ENCODE measurements at places on chromosomes 3 and 15.
A peak's percentile ranks its signal among the peaks of the same experiment; 100 is the strongest.

DNA sequence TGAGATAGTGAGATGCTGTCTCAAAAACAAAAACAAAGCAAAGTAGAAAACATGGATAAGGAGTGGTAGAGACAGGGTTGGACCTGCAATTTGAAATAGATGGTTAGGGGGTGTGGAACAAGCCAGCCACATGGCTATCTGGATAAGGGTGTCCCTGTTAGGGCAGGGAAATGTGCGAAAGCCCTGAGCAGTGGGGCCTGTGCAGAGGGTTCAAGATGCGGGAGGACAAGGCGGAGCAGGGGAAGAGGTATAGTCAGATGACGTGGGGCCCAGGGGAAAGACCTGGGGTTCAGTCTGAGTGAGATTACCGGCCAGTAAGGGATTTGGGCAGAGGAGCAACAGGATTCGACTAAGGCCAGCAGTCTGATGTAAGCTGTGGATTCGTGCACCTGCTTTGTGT is 18.4 kb upstream of the NR2E3 start:
- no peak for DNase-seq

- no peak for DNase-seq
These were observed 20.4 kb upstream of the PYDC2 start for GRCh38 chr3:191440532-191440931.

GRCh38 chr15:71338265-71338664 is 223.0 kb downstream of the THSD4 start:
- DNase-seq, result no peak

DNA sequence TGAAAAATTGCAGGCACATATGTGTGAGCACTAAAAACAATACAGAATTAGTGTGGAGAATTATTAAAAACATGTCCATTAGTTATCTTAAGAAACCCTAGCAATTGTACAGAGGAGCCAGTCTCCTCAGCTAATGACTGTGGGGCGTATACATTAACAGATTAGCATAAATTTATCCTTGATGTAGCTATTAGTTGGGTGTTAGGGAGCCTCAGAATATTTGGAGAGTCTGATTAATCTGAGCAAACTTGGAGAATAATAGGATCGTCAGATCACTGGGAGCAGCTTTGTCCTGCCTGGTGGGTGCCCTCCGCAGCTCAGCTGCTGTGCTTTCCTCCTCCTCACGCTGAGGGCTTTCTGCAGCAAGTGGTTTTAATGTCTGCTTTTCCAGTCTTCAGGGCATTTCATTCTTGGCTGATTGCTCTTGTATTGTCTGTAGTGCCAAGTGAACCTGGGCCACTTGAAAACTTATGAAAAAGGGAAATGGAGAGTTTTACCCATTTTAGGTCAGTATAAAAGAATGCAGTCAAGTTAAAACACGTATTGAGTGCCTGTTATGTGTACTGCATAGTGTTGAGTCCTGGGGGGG is 417.4 kb upstream of the SEMA6D start:
- no peak for DNase-seq

DNA sequence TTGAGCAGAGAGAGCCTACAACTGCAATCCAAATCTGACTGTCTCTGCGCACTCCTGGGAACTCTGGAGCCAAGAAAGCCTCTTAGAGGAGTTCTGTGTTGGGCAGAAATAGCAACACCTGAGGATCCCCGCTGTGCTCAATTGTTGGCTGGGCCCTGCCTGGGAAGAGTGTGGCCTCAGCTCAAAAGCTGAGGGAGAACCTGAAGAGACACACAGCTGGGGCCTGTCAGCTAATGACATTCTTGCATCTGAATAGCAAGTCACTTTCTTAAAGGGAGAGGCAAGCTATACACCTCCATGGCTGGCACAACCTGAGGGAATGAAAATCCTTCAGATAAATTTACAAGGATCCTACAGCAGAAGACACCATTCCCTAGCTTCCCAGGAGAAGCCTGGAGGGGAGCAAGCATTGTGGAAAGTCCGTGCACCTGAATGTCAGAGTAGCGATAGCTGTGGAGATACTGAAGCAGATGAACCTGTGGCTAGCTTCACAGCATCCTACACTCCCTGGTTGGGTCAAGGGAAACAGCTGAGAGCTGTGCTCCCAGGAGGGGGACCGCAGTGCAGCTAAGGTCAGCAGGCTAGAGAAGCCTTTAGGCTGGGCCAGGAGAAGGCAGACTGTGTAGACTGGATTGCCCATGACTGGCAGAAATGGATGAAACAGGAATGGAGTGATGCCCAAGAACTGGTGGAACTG is 159.9 kb upstream of the PFN2 start:
- peak; percentile 70 for DNase-seq

- DNase-seq, result no peak
These were observed 591.5 kb downstream of the ZNF385D start for GRCh38 chr3:21159543-21159906.

DNA sequence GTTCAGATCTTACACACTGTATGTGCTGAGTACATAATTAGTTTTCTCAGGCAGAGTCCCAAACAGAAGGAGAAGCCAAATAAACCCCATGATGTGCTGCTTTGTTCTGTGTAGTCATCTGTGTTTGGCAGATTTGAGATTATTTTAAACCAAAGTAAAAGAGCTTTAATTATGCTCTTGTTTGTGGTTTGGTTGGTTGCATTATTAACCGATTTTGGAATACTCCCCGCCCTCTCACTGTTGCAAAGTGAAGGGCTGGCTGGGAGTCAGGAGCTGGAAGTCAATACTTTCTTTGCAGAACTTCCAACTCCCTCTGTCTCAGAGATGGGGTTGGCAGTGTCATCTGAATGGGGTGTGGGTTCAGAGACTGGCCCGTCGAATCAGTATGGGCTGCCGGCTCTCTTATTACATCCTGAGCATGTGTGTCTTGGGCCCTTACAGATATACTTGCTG is 34.4 kb downstream of the SLCO3A1 start:
- DNase-seq, result no peak

DNA sequence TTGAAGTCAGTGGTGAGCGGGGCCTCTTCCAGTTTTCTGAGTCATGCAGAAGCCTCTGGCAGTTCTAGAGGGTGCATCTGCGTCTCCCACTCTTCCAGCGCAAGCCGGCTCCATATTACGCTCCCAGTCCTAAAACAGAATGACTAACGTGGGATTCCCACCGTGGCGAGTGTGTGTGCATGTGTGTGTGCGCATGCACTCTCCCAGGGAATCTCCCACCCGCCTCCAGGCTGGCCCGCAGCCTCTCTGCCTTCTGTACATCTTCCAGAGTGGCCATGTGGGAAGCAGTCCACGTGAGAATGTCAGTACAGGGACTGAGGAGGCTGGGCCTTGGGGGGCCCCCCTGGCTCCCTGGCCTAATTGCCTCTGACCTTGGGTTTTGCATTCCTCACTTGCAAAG is 87.7 kb downstream of the LSM3 start:
- DNase-seq, result no peak

DNA sequence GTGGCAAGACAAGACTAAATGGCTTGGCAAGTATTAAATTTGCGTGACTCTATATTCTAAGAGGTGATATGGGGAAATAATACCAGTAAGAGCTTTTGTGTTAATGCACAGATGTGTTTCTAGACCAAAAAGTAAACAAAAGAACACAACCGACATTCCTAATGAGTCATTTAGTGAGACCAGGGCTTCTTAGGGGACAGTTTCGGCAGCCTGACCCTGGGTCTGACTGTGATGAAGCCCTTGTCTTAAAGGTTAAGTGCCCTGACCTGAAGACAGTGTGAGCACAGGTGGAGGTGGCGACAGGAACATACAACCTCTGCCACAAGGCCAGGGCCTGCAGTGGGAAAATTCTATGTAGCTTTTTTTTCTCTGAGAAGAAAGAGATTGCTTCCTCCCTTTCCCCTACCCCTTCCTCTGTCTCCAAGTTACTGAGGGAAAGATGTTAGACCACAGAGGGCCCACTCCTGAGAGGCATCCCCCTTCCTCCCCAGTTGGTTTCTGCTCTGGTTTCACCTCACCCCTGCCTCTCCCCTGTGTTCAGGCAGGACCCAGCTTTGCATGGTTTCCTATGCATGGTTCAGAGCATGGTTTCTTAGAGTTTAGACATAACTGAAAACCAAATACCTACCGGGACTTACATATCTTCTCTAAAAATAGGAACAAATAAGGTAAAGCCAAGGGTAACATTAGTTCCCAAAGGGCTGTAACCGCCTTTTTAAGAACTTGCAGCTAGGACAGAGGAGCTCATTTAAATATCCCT is 24.8 kb upstream of the CMTM7 start:
- no peak for DNase-seq

DNA sequence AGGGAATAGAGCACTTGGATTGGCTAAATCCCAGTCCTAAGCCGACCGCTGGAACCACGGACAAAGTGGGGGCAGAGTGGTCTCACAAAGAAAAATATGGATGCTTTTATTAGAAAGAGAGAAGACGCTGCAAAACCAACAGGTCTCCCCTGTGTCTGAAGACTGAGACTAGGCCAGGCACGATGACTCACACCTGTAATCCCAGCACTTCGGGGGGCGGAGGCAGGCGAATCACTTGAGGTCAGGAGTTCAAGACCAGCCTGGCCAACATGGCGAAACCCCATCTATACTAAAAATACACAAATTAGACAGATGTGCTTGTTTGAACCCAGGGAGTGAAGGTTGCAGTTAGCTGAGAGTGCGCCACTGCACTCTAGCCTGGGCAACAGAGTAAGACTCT is 61.8 kb downstream of the ZDHHC19 start:
- DNase-seq, result no peak

- DNase-seq, result no peak
These were observed 6.1 kb upstream of the HGD start for GRCh38 chr3:120688121-120688520.

DNA sequence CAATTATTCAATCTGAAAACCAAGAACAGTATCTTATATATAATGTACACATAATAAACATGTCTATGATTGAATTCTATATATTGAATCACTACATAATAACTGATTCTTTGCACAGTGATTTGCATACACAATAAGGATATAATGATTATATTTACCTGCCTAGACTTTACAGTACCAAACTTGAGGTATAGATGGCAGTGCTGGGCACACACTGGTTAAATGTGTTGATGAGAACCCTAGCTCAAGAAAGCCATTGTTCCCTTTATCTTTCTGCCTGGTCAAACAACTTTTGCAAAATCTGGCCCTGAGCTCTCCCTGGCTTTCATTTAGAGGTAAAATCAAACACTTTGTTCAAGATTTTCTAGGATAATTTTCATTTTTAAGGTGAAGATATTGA is 697.7 kb downstream of the TUSC7 start:
- DNase-seq, result no peak

DNA sequence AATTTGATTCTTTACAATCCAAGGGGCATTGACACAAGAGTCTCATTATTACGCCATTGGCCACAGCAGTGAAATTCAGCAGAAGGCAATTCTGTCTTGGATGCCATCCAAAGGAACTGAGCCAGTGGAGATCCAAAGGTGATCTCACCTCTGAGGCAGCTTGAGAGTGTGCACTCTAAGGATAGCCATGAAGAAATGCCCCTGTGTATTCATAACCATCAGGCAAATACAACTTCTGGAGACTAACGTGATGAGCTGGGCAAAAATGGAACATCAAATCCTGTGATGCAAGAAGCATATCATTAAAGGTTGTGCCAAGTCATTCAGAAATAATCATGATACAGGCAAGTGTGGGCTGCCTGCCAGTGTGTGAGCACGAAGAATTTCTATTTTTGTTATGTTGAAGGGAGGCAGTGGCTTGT is 41.4 kb downstream of the ROBO2 start:
- no peak for DNase-seq

GRCh38 chr3:193971261-193971751 is 164.6 kb upstream of the HES1 start:
- DNase-seq, result no peak

DNA sequence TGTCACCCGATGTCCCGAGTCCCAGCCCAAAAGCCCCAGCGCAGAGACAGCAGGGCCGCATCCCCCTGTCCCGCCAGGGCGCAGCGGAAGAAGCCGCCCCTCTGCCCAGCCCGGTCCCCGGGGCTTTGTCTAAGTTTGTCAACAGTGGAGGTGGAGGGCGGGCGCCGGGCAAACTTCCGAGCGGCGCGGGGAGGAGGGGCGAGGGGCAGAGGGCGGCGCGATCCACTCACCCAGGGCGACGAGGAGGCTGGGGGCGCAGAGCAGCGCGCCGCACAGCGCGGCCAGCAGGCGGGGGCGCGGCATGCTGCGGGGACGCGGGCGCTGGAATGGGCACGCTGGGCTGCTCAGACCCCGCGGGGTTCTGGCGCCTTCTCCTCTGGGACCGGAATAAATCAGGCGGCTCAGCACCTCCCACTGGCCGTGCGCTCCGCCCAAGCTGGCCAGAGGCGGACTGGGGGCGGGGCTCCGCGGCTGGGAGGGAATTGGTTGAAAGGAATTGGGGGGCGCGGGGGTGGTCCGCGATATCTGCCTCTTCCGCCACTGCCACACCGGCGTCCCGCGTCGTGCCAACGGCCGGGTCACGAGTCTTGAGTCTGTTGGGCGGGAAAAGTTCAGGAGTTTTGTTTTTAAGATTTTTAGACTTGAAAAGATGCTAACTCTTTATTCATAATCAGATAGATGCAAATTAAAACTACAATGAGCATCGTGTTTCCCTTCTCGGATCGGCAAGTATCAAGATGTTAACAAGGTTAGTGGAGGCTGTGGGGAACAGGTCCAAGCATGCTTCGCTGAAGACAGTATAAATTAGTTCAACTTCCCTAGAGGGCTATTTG is at the start of gene MFGE8:
MFGE8 (minus strand) TSS at position 363 of the 833 bp plus-strand sequence; CDS start at position 303, 60 bp downstream.
- no peak for DNase-seq

DNA sequence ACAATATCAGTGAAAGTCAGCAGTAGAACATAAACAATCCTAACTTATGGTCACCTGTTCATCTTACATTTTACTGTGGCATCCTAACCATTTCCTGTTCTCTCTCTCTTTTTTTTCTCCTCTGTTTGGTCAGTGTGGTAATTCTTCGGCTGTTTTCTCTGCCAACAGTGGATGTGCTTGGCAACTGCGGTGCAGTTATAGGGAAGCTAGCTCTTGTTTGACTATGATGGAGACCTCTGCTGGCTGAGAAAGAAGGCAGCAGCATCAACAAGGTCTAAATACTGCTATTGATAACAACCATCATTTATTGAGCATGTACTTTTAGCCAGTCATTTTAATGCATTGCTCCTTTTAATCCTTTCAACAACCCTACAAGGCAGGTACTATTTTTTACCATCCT is 723 bp upstream of the DRD3 start:
- no peak for DNase-seq

- DNase-seq, result no peak
These were observed 3.9 kb upstream of the CCDC9B start for GRCh38 chr15:40344631-40345120.

DNA sequence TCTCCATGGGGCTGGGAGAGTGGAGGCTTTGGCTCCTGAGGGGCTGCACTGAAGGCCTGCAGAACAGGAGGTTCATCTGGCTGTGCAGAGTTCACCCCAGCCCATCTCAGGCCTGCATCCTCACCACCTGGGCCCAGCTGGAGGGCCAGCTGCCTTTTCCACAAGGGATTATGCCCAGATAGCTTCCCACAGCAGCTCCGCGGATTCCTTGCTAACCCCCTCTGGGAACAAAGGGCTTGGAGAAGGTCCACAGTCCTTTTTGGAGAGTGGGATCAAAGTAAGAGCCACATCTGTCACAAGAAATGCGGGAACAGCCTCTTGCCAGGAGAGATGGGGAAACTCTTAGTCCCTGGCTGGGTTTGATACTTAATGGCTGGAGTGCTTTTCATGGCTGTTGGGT is 164.7 kb upstream of the RGMA start:
- DNase-seq, result no peak
